Activated CD4-positive, alpha-beta memory T cell treated with anti-CD3 and anti-CD28 coated beads for 36 hours (primary cell): ENCODE measurements at places on chromosomes 1 and 21. TPM values are rescaled to one million over a fixed set of nuclear protein-coding genes. Genes with fewer than 3 reads are reported as not detected.

TRIM17 gene
- 1.6 TPM for total RNA-seq

FMO3 gene
- not detected for total RNA-seq

DNA sequence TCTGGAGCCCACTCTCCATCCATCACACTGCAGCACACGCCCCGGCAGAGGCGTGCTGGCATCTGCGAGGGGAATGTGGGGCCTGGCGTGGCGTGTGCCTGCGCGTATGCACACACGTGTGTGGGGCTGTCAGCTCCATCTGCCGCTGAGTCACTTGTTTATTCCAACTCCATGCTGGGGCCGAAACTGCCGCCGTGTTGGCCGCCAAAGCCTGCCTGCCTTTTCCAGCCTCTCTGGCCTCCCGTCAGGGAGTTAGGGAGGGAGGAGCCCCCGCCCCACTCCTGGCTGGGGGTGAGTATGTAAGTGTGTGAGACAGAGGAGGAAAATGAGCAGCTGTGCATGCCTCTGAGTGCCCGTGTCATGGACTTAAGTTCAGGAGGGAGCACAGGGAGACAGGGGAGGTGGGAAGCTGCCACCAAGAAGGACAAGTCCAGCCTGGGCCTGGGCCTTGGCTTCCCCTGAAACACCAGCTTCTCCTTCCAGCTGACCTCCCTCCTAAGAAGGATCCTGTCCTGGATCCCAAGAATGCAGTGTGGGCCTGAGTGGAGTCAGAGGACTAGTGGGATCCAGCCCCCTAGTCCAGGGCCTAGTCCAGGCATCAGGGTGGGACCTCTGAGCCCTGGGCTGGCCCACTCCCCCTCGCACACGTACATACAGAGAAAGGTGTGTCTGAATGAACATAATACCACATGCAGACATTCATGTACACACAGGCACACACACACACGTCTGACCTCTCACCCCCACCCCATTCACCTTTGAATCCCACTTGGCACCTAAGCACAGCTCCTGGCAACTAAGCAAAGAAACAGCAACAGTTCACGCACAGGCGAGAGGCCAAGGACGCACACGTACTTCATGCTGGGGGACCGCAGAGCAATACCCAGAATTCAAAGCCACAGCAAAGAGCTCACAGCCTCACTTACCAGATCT lies 24.7 kb downstream of the MEF2D start:
- DNase-seq: no peak

DNA sequence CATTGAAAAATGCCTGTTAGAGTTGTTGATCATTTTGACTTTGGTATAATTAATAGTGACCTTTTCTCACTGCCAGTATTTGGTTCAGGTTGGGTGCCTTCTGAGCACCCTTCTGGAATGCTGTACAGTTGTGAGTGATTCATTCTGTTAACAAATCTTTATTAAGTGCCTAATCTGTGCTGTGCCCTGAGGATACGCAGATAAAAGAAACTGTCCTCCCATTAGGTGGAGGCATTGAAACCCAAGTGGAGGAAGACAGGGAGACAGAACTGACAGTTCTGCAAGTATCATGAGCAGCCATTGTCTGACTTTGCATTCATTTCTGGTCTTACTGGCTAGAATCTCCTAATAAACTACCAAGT lies 76.1 kb upstream of the ZNF326 start:
- no peak for DNase-seq

GRCh38 chr1:79006564-79006963 lies at the start of gene ADGRL4:
Gene ADGRL4, minus strand, starts transcription at chr1:79006730. Its CDS starts 76 bp downstream, at chr1:79006654.
- no peak for DNase-seq

GRCh38 chr1:162561616-162562469 lies at the start of gene UAP1:
Gene UAP1, plus strand, starts transcription at chr1:162561722. Its CDS starts 4,347 bp downstream, at chr1:162566069.
- DNase-seq: no peak

- no peak for DNase-seq
Measured at GRCh38 chr1:178341261-178341956, 155.4 kb downstream of the CLEC20A start.

DNA sequence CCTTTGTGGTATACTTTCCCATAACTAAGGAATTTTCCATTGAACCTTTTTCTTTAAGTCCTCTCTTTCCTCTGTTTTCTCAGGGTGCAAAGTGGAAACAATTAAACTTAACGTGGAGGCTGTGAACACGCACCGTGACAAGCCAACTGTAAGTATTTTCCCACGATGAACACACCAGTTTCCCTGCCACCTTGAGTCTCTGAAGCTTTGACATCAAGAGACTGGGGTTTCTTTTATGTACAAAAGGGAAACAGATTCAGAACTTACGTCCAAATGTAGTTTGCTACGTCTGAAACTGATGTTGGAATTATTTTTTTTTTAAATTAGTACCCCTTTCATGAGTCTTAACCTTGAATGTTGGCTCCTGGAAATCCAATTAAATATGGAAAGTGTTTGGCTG lies 17.2 kb upstream of the C4BPB start:
- no peak for DNase-seq
